Endodermal cell (in vitro differentiated cells): ENCODE measurements at places on chromosomes 2 and 18. TPM values are rescaled to one million over a fixed set of nuclear protein-coding genes. Genes with fewer than 3 reads are reported as not detected.

ACTG2 gene
- total RNA-seq: 1.5 to 2.3 TPM (median 1.9 TPM) in 3 replicates

EHD3 gene
- 10.7 and 11.0 TPM in 2 replicates for total RNA-seq

NR4A2 gene
- 0.59 to 1.6 TPM (median 0.73 TPM) in 3 replicates for total RNA-seq

CYP27A1 gene
- total RNA-seq: 24.7 and 32.8 TPM in 2 replicates

SMARCAL1 gene
- total RNA-seq: 31.7 to 38.1 TPM (median 35.1 TPM) in 3 replicates

DPP4 gene
- total RNA-seq: 0.93 and 1.2 TPM in 2 replicates
